Omental fat pad (tissue), 4 donors: ENCODE measurements at places on chromosomes 16 and 17.

DNA sequence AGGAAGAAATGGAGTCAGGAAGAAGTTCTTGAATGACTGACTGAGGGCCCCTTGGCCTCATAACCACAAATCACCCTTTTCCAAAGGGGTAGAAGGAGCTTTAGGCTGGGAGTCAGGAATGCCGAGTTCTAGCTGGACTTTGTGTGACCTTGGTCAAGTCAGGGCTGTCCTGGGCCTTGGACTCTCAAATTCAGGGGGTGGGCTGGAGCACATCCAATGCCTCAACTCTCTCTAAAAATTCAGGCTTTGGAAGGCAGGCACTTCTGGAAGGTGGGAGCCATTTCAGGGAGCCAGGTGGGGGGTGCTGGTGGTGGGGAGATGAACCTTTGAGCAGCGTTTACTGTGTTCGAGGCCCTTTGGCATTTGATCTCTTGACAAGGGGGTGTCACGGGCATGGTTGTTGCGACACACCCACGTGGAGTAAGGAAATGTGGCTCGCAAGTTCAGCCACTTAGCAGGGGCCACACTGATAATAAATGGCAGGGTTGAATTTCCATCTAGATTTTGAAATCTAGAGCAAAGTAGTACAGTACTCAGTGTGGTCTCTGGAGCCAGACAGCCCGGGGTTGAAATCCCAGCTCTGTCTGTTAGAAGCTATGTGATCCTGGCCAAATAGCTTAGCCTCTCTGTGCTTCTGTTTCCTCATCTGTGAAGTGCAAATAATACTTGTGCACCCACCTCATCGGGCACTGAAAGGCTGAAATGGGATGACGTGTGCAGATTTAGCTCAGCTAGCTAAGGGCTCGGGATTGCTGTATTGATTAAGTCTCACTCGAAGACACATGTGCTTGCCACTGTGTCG lies 47.1 kb upstream of the CIBAR2 start:
- no peak for DNase-seq

GRCh38 chr16:49353680-49354079 lies 19.9 kb upstream of the C16orf78 start:
- DNase-seq = no peak

DNA sequence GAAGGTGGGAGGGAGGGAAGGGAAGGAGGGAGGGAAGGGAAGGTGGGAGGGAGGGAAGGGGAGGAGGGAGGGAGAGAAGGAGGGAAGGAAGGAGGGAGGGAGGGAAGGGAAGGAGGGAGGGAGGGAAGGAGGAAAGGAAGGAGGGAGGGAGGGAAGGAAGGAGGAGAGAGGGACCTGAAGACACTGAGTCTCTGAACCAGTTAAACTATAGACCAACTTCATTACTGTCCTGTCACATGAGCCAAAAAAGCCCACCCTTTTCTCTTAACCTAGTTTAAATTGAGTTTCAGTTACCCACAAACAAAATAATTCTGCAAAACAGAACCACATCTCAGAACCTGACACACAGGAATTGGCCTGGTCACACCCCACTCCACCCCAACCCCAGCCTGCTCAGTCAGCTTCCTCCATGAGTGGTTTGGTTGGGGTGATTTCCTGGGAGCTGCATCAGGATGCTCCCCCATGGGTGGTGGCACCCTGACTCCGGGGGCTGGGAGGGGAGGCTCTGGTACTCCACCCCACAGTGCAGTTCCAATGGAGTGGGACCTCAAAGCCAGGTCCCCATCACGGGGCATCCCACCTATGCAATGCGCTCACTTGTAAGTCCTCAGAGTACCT lies 4.7 kb upstream of the PRR29 start:
- no peak for DNase-seq

DNA sequence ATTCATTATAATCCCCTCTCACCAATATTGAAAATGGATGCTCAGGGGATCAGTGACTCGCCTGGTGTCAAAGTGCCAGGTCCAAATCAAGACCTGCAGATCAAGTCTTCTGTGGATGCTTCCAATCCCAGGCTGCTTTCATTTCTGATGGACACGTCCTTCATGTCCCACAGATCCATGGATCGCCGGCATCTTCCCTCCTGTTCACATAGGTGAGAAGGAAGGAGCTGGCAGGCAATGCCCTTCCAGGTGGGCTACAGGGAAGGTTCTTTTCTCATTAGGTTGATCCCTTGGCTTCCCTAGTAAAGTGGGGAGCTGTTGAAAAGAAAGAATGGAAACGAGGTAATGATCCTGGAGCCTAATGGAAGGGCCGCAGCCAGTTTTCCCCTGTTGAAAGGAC lies 159.7 kb upstream of the RPH3AL start:
- DNase-seq = no peak

GRCh38 chr16:30060346-30060745 lies 5.2 kb upstream of the ALDOA start:
- DNase-seq = no peak

- no peak for DNase-seq
Observed at GRCh38 chr16:48612611-48613010, 2.6 kb upstream of the N4BP1 start.

DNA sequence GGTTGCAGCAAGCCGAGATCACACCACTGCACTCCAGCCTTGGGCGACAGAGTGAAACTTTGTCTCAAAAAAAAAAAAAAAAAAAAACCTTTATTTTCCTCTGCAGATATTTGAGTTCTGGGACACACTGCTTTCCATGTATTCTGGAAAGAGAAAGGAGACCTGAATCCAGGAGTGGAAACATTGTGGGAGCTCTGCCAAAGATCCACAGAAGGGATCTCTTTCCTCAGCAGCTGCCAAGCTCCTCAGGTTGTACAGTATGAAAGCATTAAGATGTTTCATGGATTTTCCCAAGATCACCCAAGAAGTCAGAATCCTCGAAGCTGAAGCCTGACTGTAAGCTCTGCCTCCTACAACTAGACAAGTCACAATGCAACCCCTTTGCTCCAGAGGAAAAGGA lies 13.5 kb downstream of the NPRL3 start:
- no peak for DNase-seq

- no peak for DNase-seq
Observed at GRCh38 chr17:19409509-19409908, 1.5 kb upstream of the RNF112 start.

GRCh38 chr17:77959126-77959925 lies 823 bp downstream of the TNRC6C start:
- no peak for DNase-seq

GRCh38 chr17:76004750-76005262 lies 4.2 kb downstream of the CDK3 start:
- no peak for DNase-seq

GRCh38 chr17:63489291-63489690 lies 12.4 kb downstream of the ACE start:
- no peak for DNase-seq

- no peak for DNase-seq
Observed at GRCh38 chr17:32275060-32276042, 9.7 kb downstream of the RHBDL3 start.

DNA sequence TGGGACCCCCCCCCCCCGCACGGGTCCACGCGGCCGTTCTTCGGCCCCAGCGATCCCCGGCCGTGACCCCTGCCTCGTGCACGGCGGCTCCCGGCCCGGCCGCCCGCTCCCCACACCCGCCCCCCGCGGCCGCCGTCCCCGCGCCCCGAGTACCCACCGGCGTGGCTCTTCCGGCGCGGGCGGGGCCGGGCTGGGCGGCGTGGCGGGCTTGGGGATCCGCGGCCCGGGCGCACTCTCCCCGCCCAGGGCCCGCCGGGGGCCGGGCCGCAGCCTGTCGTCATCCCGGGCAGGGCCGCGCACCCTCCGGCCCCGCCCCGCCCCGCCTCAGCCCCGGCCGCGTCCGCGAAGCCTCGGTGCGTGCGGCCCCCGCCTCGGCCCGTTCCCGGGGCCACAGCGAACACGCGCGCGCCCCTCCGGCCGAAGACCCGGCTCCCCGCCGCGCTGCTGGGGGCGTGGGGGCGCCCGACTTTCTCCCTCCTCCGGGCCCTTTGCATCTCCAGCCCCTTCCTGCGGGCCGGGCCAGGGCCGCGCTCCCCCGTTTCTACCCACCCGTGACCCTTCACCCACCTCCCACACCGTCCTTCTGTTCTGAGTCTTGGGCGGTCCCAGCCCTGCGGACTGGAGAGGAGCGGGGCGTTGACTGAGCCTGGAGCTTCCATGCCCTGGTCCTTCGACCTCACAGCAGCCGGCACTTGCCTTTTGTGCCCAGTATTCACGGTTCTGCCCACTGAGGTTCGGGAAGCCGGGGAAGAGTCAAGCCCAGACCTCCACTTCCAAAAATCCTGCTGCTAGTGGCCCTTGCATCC lies 840 bp downstream of the MYO1C start:
- DNase-seq = no peak

GRCh38 chr16:968620-969019 lies 2.2 kb downstream of the LMF1 start:
- no peak for DNase-seq

DNA sequence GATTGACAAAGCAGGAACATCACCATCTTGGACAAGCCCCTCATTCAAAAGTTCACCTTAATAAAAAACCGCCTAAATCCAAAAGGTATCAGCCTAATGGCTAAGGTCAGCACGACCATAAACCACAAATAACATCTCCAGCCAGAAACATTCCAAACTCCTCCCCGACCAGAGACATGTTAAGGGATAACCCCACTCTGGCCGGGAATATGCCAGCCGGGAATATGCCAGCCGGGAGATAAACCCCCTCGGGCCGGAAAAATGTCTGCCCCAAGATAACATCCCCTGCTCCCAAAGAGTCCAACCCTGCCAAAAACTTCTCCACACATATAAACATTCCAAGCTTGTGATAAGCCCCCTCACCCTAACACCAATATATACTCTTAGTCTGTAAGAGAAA lies 1.4 kb downstream of the DHX33 start:
- no peak for DNase-seq

- no peak for DNase-seq
Observed at GRCh38 chr16:67207249-67208091, 8.5 kb downstream of the ELMO3 start.

DNA sequence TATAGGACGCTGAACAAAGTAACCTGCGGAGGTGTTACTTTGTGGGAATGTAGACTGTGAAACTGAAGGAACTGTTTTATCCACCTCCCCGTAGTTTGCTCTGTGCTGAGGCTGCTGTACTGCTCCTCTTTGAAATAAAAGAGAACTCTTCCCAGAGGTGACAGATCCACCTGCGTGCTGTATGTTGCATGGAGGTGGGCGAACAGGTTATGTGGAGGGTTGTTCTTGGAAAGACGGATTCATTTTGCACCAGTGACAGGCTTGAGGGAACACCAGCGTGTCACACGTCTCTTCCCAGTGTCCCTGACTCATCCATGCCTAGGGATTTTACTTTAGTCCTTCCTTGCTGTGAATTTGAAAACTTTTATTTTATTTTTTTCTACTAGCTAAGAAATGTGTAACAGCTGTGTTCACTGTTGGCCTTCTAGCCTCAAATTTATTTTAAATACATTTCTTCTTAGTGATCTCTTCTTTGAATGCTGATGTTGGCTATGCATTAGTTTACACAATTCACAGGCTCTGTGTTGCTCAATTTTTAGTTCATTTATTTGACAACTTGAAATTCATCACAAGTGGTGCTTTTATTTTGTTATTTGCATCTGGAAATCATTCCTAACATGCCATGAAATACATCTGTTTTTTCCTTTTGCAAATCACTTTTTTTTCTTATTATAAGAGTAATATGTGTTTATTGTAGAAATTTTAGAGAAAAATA lies 512.4 kb downstream of the CDH13 start:
- no peak for DNase-seq

GRCh38 chr17:18971801-18972200 lies 19.8 kb downstream of the SLC5A10 start:
- no peak for DNase-seq

- no peak for DNase-seq
Observed at GRCh38 chr17:77746393-77746792, 212.1 kb upstream of the TNRC6C start.

- no peak for DNase-seq
Observed at GRCh38 chr16:49463529-49463928, 89.9 kb downstream of the C16orf78 start.

DNA sequence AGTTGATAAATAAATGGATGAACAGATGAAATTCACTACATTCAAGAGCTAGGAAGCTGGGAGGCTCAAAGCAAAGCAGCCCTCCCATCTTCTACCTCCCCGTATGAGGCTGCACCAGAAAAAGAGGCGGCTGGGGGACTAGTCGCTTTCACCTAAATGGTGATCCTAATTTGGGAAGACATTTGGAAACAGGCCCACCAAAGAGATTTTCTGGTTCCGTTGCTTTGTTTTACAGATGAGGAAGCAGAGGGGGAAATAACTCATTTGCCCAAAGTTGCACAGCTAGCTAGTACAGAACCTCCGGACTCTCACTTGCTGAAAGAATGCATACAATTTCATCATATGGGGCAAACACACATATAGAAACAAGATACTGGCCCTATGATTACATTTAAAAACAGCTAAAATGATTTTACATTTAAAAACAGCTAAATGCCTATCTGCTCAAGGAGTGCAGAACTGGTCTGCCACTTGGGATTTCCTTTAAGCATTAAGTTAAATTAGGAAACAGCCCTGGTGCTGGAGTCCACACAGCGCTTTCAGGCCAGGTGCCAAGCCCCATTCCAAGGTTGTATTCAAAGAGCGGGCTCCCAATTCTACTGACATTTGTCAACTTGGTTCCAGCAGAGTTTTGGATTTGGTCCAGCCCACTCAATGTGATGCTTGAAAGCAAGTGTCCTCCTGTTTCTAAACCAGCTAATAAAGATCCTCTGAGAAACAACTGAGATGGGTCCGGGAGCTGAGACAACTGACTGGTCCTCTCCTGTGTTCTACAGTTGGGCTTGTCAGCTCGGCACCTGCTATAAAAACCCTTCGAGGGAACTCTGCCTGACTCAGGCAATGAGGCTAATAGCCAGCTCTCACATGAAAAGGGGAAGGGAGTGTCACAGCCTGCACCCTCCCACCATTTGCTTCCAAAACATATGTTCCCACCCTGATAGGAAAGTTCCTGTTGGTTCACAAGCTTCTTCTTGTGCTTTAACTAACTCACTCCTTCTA lies 11.7 kb downstream of the ERN1 start:
- DNase-seq = no peak

DNA sequence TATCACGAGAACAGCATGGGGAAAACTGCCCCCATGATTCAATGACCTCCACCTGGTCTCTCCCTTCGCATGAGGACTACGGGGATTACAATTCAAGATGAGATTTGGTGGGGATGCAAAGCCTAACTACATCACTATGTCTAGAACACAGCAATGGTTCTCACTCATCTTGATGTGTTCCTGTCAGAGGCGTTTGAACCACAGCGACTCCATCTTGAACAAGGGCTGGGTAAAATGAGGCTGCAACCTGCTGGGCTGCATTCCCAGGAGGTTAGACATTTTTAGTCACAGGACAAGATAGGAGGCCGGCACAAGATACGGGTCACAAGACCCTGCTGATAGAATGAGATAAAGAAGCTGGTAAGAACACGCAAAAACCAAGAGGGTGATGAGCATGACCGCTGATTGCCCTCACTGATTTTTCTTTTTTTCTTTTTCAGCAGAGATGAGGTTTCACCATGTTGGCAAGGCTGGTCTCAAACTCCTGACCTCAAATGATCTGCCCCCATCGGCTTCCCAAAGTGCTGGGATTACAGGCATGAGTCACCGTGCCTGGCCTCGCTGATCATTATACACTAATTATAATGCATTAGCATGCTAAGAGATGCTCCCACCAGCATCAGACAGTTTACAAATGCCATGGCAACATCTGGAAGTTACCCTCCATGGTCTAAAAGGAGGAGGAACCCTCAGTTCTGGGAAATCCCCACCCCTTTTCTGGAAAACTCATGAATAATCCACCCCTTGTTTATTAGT lies 3.0 kb upstream of the PPY start:
- DNase-seq = no peak

- peak; percentile 32 for DNase-seq
Observed at GRCh38 chr16:53131363-53132071, 76.7 kb downstream of the CHD9 start.
